Type B pancreatic cell (in vitro differentiated cells): ENCODE measurements at places on chromosomes 7 and 10.

GRCh38 chr7:103833401-103833800 lies 156.1 kb downstream of the RELN start:
- no peak for DNase-seq

GRCh38 chr7:33191340-33191739 lies 62.0 kb downstream of the BBS9 start:
- no peak for DNase-seq

DNA sequence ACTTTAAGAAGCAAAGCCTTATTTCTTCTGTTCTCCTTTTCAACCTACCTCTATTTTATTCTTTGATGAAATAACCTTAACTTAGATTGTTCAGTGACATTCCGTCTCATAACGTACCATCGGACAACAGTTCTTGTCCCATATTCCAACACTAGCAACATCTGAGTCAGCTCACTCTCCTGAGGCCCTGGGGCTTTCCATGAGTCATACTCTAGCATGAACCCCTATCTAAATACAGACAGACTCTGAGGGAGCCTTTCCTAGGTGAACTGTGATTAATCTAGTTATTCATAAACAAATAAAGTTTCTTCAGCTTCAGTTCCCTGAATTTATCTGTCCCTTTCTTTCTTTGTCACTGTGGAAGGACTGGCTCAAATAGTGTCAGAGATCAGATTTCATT lies 168.7 kb upstream of the LYZL1 start:
- no peak for DNase-seq

- DNase-seq = no peak
These were observed 165.3 kb downstream of the PAXIP1 start for GRCh38 chr7:154837622-154838021.

GRCh38 chr7:97446361-97446760 lies 285.5 kb upstream of the TAC1 start:
- DNase-seq = no peak

GRCh38 chr10:95640891-95641315 lies 15.6 kb downstream of the ALDH18A1 start:
- DNase-seq = no peak

DNA sequence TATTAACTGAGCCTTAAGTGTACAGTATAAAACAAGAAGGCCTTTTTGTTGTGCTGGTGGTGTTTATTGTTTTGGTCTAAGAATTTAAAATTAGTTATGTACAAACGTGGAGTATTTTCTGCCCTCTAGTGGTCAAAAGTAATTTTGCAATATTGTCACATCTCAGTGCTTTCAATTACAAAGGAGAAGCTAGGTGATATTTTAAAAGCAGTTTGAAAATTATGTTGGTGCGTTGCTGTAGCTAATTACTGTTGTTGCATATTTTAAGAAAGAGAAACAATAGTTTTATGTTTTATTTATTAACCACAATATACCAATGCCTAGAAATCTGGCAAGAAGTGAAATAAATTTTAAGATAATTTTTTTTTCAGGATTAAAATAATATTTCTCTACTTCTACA lies 11.4 kb downstream of the NPVF start:
- DNase-seq = no peak

DNA sequence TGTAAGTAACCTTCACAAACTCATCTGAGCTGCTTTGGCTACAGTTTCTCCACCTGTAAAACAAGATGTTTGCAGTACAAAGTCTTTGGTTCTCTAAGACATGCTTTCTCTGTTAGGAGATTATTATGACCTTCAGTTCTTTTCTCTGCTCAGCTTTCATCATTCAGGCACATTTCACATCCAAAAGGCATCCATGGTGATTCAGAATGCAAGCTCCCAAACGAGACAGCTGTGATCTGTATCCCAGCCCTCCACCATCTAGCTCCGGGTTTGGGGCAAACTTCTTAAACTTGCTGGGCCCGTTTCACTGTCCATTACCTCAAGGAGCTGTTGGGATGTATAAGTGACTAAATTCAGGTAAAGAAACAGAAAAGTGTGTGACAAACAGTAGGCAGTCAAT lies 95.8 kb upstream of the COL1A2 start:
- DNase-seq = no peak

DNA sequence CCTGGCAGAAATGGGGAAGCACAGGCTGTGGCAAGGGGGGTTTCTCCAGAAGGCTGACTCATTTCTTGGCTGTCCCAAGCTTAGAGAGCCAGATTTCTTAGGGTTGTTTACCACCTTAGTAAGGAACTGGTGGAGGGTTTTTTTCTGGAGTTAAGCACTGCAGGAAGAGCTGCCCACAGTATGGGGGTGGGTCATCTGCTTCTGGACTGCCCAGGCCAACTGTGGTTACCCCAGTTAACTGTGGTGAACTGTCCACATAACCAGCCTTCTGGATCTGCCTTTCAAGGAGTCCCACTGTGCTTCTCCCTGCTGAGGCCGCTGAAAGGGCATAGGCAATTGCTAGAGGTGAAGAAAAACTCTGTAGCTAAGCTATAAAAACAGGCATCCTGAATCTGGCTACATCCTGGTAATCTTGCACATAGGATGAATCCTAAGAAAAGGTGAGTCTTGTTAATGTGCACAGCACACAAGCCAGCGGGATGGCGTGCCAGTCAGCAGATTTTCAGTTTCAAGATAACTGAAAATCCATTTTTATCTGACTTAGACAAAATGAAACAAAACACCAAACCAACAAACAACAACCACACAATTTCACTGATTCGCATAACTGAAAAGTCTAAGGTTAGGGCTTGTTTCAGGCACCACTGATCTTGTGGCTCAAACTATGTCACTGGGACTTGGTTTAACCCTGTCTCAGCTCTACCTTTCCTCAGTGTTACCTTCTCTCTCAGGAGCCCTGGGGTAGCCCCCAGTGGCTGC lies 21.6 kb upstream of the TSPAN33 start:
- no peak for DNase-seq

- DNase-seq = no peak
These were observed at the start of gene VSTM2A for GRCh38 chr7:54541669-54542625. TSS of gene VSTM2A (plus strand) at chr7:54542375. CDS start at chr7:54542731, 356 bp downstream.

- no peak for DNase-seq
These were observed 65.0 kb downstream of the ANKRD7 start for GRCh38 chr7:118289476-118289875.

DNA sequence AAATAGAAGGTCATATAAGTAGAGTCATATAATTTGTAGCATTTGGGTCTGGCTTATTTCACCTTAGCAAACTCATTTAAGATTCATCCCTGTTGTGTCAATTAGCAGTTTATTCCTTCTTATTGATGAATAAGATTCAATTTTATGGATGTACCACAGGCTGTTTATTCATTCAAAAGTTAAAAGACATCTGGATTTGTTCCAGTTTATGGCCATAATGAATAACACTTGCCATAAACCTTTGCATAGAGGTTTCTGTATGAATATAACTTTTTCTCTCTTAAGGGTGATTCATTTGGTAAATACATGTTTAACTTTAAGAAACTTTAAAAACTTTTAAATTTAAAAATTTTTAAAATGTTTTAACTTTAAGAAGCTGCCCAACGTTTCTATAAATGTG lies 66.4 kb downstream of the CPED1 start:
- no peak for DNase-seq

GRCh38 chr10:30536578-30536977 lies 93.0 kb downstream of the LYZL2 start:
- DNase-seq = no peak

DNA sequence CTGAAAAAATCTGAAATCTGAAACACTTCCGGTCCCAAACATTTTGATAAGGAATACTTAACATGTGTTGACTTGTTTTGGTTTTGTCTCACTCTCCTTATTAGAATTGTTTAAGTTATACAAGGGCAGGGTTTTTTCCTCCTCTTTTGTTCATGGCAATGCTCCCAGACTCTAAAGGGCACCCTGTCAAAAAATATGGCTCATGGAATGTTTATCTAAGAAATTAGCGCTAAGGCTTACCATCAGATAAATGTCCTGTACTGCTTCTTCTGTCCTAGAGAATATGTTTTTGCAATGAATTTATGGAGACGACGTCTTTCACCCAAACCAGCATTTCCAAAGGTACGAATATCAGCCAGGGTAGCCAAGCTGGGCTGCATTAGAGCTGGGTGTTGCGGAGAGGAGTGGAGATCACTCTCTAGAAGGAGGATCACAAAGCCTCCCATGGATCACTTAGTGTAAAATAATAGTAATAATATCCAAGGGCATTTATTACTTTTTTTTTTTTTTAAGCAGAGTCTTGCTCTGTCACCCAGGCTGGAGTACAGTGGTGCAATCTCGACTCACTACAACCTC lies 46.8 kb downstream of the ERLIN1 start:
- DNase-seq = no peak

DNA sequence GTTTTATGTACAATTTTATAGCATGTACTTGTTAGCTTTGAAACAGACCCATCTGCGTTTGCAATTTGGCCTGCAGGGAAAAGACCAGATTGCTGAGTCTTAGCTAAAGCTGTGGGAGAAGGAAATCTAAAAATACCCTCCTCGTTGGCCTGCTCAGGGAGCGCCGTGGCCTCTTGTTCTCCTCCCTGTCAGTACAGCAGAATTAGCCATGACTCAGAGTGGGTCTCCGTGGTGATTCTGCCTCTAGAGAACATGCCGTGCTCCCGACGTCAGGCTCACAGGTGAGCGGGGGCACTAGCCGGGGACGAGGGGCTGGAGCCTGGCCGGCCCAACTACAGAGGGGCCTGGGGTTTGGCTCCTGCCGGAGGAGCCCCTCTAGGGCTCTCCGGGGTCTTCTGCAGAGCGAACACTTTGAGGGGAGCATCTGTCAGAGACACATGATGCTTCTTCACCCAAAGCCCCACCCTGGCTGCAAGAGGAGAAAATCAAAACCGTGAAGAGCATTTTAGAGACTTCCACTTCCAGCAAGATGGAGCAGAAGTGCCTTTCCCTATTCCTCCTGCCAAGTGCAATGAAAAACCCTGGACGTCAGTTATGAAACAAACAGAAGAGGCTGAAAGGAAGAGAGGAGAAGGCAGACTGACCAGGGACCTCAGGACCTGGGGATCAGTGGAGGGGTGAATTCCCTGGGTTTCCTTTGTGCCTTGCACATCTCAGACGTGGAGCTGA lies 98.9 kb downstream of the LHPP start:
- no peak for DNase-seq

- DNase-seq = no peak
These were observed 41.2 kb downstream of the COL13A1 start for GRCh38 chr10:69842882-69843281.

GRCh38 chr10:7362471-7362870 lies 48.4 kb downstream of the SFMBT2 start:
- no peak for DNase-seq

- DNase-seq = no peak
These were observed 690.4 kb upstream of the NRP1 start for GRCh38 chr10:34024693-34025425.

- DNase-seq = no peak
These were observed 28.6 kb upstream of the VAX1 start for GRCh38 chr10:117166418-117167345.

DNA sequence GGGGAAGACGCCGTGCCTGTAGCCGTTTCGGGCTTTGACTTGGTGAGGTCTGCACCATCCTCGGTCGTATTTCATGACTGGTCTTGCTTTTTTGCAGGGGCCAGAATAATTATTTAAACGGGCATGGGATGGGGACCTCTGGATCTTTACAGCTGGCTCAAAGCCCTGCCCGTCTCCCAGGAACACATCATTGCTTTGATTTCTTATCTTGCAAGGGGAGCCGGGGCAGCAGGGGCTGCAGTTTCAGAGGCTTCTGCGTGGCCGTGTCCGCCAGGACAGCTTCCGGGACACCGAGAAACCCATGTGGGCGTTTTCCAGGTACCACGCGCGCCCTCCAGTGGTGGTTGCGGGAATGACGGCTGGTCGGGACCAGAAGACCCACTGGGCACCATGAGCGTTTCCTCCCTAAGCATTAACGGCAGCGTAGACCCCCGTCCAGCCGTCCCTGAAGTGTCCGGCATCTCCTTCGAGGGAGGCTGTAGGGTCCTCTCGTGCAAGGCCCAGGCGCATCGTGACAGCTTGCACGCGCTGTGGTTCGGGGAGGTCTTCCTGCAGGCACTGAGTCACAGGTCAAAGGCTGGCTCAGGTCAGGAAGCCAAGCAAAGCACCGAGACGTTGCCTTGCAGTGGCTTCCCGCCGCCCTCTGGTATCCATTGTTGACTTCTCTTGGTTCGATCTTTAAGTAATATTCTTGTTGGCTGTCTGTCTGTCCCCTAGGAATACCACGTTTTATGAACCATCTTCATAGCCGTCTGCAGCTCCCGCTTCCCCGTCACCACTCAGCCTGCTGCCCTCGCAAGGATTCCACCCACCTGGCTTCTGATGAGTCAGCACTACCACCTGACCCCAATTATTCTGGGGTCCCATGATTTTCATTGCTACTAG lies 16.2 kb upstream of the ZFAND2A start:
- DNase-seq = peak; percentile 92

GRCh38 chr7:2893411-2893861 lies 49.3 kb upstream of the GNA12 start:
- DNase-seq = no peak

DNA sequence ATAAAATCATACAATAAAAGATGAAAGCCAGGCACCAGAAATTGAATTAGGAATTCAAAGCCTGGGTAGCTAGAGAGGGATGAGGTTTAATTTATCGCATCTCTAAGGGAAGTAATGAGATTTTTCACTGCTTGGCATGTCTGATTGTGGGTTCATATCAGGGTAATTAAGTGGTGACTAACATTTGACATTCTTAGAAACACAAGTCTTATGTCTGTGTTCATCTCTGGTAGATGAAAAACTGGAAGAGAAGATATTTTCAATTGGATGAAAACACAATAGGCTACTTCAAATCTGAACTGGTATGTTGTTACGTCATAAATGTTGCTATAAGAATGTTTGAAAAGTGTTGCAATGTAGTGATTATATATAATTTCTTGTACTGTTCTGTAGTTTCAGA lies 36.8 kb upstream of the ARMS2 start:
- DNase-seq = no peak

DNA sequence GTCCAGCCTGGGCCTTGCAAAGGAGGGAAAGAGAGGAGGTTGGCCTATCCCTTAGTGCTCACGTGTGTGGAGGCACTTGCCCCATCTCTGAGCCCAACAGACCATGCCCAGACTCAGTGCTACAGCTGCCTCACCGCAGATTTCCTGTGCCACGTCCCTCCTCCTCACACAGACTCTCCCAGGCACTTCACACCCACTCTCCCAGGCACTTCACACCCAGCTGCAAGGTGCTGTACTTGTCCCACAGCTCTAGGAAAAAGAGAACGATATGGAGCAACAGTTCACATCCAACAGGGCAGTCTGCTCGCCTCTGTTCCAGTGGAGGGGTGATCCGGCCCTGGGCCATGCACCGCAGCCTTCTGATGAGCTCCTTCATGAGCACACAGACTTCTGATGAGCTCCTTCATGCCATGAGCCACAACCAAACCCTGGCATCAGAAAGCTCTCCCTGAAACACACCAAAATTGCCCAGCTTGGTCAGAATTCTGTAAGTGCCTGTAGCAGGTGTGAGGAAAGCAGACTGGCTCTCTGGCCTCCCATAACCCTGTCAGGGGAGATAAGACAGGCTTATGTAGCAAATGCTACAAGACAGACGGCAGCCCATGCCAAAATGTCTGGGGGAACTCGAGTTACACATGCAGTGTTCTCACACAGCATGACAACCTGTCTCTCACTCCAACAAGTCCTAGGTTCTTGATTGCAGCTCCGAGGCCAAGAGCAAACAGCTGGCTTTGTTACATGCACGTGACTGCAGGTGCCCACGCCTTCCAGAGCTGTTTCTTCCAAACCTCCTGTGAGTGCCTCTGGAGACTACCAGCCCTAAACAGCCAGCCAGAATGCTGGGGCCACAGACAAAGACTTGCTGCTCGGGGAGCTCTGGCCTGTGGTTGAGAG lies 348.5 kb downstream of the GRID1 start:
- no peak for DNase-seq

- DNase-seq = no peak
These were observed 76.5 kb downstream of the OR13A1 start for GRCh38 chr10:45238896-45239295.
